ENCODE measurements at places on chromosomes 5 and 9. TPM values are rescaled to one million over a fixed set of nuclear protein-coding genes. Genes with fewer than 3 reads are reported as not detected.

DNA sequence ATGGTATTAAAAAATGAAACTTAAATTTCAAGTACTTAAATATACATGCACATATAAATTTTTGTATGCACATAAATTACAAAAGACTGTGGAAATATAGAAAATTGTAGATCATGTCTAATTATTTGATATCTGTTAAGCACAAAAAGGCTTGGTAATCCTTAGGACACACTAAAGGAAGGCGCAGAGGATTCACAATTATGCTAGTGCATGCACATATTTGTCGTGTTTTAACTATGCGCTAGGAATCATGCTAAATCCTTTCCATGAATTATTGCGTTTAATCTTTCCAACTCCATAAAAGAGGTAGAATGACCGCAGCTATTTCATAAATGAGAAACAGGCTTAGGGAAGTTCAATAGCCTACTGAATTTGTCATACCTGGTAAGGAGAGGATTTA, 244.1 kb upstream of the ITGA1 start:
- DNase-seq: no peak

DNA sequence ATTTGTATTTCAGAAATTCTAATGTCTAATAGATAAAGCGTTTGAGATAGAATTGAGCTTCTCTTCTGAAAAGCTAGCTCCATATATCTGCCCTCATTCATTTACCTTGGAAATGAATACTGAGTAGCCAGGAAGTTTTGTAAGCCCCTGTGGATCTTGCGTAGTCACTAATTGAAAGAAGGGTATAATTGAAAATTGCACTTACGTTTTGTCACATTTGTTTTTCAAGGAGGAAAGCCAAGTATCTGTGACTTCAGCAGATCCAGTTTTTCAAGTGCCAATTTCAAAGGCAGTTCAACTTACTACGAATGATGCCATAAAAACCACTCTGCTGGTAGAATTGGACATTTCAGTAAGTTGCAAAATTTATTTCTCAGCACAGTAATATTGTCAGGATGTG, 14.0 kb downstream of the MTRR start:
- no peak for DNase-seq

- DNase-seq: peak; percentile 83
Observed at GRCh38 chr9:100714372-100715099, 136.7 kb downstream of the CAVIN4 start.

GRCh38 chr5:37703841-37704241, 136.0 kb downstream of the GDNF start:
- no peak for DNase-seq

DNA sequence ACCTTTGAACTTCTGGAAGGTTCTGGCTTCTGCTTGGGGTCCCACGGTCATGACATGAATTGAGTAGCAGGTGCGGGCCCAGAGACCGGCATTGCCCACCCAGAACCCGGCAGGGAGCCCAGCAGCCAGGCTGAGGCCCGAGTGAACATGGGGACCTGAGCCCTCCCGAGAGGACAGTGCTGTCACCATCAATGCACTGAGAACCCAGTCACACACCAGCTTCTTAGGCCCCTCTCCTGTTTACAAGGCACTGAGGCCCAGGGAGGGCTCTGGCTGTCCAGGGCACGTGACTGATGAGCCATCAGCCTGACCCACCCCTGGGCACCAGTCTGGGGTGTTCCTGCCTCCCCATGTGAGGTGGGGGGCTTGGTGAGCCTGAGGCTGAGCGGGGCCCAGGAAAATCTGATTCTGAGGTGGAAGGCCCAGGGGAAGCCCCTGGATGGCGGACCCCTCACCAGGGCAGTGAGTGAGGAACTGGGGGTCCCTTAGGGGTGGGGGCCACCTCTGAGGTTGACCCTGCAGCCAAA, 60.3 kb upstream of the RNU6ATAC start:
- DNase-seq: no peak

The ACSL6 gene
- not detected for total RNA-seq

The IL13 gene
- total RNA-seq: not detected

The NUTM2F gene
- not detected for total RNA-seq
